Testis (tissue), 5 donors: ENCODE measurements at places on chromosomes 2 and 18. TPM values are rescaled to one million over a fixed set of nuclear protein-coding genes. Genes with fewer than 3 reads are reported as not detected.

DNA sequence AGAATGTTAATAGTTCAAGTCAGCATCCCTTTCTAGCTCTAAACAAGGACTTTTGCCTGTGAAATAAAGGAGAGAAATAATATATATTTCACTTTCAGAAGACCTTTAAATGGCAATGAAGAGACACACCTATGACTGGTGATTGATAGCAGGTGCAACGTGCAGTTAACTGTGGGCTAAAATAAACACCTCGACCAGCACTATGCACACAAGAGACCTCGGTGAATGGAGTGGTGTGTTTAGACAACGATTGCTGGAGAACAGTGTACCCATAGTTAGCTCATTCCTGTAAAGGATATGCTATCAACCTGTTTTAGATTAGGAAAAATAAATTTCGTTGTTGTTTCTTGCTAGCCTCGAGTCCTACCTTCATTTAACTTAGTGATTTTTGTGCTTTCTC, 143.4 kb downstream of the NR4A2 start:
- DNase-seq: no peak

DNA sequence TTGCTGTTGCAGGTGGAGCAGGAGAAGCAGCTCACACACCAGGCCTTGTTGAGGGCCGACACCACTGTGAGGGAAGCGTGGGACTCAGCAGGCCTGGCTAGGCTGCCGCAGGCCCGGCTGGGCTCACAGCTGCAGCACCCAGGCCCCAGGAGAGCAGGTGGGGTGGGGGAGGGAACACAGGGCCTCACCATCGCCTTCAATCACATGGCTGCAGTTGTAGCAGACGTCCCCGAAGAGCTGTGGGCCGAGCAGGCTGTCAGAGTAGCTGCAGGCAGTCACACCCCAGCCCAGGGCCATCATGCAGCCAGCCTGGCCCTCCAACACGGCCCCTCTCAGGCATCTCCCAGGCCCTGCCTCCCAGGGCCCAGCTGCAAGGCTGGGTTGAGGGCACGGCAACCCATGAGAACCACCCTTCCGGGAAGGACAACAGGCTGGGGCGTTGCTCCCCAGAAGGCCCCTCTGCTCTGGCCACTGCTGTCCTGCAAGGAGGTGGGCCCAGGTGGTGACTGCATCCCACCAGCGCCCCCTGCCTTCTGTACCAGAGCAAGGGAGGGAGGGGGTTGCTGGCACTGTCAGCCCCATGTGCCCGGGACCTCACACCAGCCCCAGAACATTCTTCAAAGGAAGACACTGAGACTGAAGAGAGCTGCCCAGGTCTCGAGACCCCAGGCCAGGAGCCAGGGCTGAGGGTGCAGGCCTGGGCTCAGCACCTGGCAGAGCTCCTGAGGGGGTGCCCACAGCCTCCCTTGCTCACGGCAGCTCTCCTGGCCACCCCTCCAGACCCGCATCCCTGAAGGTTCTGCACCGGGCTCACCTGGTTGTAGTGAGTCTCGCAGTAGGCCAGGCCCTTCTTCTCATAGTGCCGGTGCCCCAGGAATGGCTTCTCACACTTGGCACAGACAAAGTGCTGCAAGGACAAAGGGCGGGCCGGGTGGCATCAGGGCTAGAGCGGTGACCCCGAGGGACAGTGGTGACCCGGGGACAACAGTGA, 5.6 kb upstream of the GPR17 start:
- no peak for DNase-seq

DRC1 gene
- 18.7 TPM for total RNA-seq

DNA sequence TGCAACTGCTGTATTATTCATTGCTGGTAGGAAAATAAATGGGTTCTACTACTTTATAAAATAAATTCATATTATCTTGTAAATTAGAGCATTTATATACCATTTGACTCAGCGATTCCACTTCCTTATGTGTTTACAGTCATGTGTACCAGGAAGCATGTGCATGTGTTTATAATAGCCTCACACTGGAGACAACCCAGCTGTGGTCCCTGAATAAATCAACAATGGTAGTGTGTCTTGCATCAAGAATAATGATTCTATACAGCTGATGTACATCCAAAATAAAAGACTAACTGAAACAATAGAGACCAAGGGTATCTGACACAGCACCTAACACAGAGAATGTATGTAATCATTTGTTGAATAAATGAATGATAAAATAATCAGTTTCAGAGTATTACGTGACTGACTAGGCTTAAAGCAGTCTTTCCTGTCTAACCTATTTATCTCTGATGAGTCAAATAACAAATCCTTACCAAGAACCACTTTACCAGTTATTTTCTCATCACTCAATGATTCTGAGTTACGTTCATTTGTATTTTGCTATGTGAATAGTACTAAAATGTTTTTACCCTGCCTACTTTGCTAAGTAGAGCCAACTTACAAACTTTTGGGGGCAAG, 216.8 kb downstream of the UBE2E3 start:
- DNase-seq: no peak

RAPGEF4 gene
- total RNA-seq: 22.5 TPM
